ENCODE measurements at places on chromosomes 3 and 15. TPM values are rescaled to one million over a fixed set of nuclear protein-coding genes. Genes with fewer than 3 reads are reported as not detected.

DNA sequence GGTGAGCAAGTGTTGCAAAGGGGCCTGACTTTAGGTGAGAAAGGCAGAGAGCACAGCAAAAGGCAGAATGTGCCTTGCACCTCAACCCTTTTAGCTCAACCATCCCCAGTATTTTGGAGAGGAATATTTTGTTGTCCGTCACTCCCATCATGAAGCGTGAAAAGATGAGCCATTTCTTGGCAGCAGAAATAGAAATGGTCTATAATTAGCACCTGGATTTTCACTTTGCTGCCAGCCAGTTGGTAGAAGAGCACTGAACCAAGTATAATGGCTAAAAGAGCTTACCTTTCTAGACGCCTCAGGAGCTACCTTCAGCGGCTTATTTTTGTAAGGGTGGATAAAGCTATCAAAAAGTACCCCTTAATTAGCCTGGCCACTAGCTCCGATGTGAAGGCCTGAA lies 406.7 kb downstream of the OCA2 start:
- H3K4me1 ChIP-seq: no peaks in the 10 kb centered on the region
- H3K4me3 ChIP-seq: no peak overlapping the region
- no peaks in the 10 kb centered on the region for H3K27me3 ChIP-seq
- no peak for DNase-seq
- H3K36me3 ChIP-seq: no peaks in the 10 kb centered on the region

- peak overlapping the region; percentile 30 for H3K27ac ChIP-seq
- DNase-seq: no peak
- H3K4me3 ChIP-seq: no peak overlapping the region
- no peaks in the 10 kb centered on the region for H3K36me3 ChIP-seq
- no peaks in the 10 kb centered on the region for H3K27me3 ChIP-seq
Measured at GRCh38 chr3:37765591-37766488, 95.8 kb upstream of the CTDSPL start.

DNA sequence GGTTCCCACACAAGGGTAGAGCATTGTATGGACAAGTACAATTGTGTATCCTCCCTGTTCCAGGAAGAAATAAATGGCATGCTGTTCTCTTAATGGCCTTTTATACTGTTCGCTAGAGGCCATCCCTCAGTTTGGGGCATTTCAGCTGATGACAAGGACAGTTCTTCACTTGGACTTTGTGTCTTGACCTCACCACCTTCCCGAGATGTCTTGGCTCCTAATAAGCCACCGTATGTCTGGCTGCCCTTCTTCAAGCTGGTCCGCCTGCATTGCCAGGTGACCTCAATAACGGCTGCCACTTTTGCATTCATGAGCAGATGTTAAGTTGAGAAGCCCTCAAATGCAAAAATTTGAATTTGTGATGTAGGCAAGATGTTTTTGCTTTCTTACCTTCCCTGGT lies 24.1 kb downstream of the ZBTB38 start:
- H3K4me3 ChIP-seq: no peak overlapping the region
- no peaks in the 10 kb centered on the region for H3K27me3 ChIP-seq
- no peak overlapping the region for H3K27ac ChIP-seq
- H3K36me3 ChIP-seq: peaks cover 14% of the 10 kb centered on the region

GRCh38 chr3:159854500-159855124 lies 134.0 kb upstream of the IL12A start:
- DNase-seq: peak; percentile 75
- H3K27ac ChIP-seq: peak overlapping the region; percentile 97
- peak overlapping the region; percentile 61 for H3K4me3 ChIP-seq

GRCh38 chr3:177589041-177589650 lies 391.9 kb upstream of the TBL1XR1 start:
- no peak overlapping the region for H3K4me3 ChIP-seq
- no peak overlapping the region for H3K27ac ChIP-seq
- no peak for DNase-seq
- H3K4me1 ChIP-seq: peaks cover 5% of the 10 kb centered on the region

GRCh38 chr3:180804916-180805315 lies 107.6 kb upstream of the FXR1 start:
- no peaks in the 10 kb centered on the region for H3K27me3 ChIP-seq
- DNase-seq: peak; percentile 26
- no peak overlapping the region for H3K27ac ChIP-seq

LRRC31 gene
- 0.42 TPM for total RNA-seq

CPN2 gene
- total RNA-seq: 0.46 TPM

DNA sequence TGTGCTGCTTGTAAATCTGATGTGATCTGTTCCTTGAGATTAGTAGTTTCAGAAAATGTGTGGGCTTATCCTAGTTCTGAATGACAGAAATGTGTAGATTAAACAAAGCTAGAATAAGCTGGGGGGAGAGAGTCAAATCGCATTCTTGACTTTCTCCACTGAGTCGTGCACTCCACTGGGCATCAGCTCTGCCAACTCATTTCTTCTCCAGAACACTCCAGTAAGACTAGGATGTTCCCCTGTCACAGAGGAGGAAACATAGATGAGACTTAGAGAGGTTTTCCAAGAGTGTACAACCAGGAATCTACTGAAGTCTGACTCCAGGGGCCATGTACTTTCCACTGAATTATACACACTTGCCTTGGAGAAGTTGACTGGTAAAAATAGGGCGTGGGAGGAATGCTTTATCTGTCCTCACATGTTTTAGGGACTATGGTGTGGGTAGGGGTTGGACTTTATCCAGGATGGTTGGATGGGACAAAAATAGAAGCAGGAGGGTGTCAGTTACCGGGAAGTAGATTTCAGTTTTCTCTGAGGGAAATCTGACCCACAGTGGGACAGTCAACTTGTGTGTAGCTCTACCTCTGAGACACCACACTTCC lies 298.2 kb downstream of the UBE2E2 start:
- no peaks in the 10 kb centered on the region for H3K27me3 ChIP-seq
- no peaks in the 10 kb centered on the region for H3K36me3 ChIP-seq
- peaks cover 39% of the 10 kb centered on the region for H3K4me1 ChIP-seq
- peak; percentile 75 for DNase-seq

- H3K27me3 ChIP-seq: no peaks in the 10 kb centered on the region
- H3K27ac ChIP-seq: no peak overlapping the region
- no peak for DNase-seq
- no peak overlapping the region for H3K4me3 ChIP-seq
- H3K4me1 ChIP-seq: peaks cover 10% of the 10 kb centered on the region
- H3K36me3 ChIP-seq: no peaks in the 10 kb centered on the region
Measured at GRCh38 chr15:85889956-85890619, 95.4 kb upstream of the KLHL25 start.

GRCh38 chr3:153246331-153246730 lies 84.3 kb downstream of the RAP2B start:
- no peak overlapping the region for H3K4me3 ChIP-seq
- no peaks in the 10 kb centered on the region for H3K4me1 ChIP-seq
- no peaks in the 10 kb centered on the region for H3K27me3 ChIP-seq
- no peaks in the 10 kb centered on the region for H3K36me3 ChIP-seq

Measured in gastrocnemius medialis (tissue), 4 donors.